ENCODE measurements at places on chromosomes 3 and 15.
A peak's percentile ranks its signal among the peaks of the same experiment; 100 is the strongest.

GRCh38 chr3:139202226-139202958 lies 141.4 kb upstream of the MRPS22 start:
- DNase-seq, result no peak

DNA sequence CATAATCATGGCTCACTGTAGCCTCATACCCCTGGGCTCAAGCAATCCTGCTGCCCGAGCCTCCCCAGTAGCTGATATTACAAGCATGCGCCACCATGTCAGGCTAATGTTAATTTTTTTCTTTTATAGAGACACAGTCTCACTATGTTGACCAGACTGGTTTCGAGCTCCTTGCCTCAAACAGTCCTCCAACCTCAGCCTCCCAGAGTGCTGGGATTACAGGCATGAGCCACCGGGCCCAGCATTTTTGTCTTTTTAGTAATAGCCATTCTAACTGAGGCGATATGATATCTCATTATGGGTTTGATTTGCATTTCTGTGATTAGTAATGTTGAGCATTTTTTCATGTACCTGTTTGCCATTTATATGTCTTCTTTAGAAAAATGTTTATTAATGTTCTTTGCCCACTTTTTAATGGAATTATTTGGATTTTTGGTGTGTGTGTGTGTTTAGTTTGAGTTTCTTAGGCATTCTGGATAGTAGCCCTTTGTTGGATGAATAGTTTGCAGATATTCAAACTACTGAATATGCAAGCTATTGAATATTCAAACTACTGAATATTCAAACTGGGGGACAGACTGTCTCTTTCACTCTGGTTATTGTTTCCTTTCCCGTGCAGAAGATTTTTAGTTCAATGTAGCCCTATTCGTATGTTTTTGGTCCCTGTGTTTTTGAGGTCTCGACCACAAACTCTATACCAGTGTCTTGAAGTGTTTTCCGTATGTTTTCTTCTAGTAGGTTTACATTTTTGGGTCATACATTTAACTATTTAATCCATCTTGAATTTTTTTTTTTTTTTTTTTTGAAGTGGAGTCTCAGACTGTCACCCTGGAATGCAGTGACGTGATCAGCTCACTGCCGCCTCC lies 39.2 kb downstream of the CCDC66 start:
- no peak for DNase-seq

- DNase-seq, result no peak
These were observed 262.1 kb downstream of the XXYLT1 start for GRCh38 chr3:195008816-195009215.

DNA sequence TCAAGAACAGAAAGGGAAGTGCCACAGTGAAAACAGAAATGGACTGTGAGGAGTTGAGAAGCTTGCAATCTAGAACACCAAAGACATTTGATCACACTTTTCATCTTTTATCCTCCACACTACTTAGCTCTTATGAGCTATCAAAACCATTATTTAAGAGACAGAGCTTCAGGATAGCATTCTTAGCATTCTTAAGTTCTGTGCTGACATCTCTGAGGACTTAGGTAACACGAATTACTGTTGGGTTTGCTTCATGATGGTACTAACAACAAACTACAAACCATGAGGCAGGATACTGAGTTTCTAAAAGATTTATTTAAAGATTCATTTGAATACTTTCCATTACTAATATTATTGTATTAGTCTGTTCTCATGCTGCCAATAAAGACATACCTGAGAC lies 1038.6 kb downstream of the TUSC7 start:
- no peak for DNase-seq

GRCh38 chr3:141015481-141015880 lies 35.7 kb upstream of the SPSB4 start:
- no peak for DNase-seq

- DNase-seq, result peak; percentile 76
These were observed 584.4 kb upstream of the TBL1XR1 start for GRCh38 chr3:177781686-177782161.

DNA sequence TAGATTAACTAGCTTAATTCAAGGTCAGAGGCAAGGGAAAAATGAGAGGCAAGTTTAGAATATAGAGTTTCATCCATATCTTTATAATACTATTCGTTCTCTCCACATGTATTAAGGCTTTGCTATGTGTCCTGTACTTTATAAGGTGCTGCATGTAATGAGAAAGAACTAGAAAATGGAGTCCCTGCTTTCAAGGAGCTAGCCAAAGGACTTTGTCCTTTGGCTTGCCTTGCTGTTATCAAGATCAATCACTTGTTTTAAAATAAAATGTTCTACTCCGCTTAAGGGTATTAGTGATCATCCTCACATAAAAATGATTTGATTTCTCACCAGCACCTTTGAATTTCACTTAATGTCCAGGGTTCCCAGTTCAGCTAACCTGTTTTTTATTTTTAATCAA lies 470.9 kb downstream of the WDR72 start:
- DNase-seq, result no peak

- DNase-seq, result peak; percentile 27
These were observed 41.1 kb downstream of the GPD1L start for GRCh38 chr3:32147509-32147908.

DNA sequence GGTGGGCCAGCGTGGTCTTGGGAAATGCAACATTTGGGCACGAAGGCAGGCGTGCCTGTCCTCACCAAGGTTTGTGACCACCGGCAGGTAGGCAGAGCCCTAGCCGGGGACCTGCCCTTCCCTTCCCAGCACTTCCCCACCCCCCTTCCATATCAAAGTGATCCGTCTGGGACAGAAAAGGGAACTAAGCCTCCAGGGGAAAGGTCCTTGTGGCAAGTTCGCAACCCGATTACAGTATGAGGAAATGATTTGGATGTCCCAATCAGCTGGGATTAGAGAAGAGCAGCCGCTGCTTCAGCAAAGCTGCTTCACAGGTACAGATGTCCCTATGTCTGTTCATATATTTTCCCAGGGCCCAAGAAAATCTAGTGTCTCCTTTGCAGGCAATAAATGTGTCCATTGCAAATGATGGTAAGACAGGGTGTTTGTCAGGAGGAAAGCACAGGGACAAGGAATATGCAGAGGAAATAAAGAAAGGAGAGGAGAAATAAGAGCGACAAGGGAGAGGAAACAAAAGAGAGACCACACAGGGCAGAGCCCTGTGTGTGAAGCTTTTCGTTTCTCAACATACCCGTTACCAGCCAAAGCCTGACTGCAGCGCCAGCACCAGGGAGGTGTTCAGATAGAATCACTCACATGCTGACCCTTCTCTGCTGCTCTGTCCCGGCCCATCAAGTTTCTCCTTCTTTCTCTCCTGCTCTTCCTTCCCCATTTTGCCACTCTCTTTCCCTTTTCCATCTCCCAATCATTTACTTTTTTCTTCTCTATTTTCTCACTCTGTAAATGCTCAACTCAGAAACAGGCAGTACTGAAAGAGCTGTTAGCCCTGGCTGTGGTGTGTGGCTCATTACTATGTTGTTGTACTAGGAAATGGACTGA lies 17.4 kb upstream of the SECISBP2L start:
- no peak for DNase-seq

DNA sequence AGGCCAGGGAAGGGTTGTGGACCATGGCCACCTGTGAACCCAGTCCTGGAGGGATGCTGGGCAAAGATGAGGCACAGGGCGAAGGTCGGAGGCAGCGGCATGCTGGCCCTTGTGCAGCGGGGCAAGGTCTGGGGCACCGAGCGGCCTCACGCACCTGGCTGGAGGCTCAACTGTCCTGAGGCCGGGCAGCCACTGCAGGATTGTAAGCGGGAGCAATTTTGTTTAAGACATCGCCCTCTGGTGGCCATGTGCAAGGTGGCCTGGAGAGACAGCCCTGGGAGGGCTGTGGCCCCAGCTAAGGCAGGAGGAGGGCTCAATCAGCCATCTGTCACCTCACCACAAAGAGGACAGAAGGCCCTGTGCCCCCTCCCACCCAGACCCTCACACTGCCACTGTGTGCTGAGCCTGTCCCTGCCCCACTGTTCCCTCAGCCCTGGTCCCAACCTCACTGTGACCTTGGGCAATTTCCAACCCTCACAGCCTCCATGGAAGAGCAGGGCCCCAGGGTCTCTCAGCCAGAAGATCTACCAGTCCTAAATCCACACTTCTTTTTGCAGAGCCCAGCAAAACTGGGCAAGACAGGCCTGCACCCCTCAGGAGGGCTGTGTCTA lies 46.2 kb downstream of the TPRA1 start:
- peak; percentile 60 for DNase-seq

DNA sequence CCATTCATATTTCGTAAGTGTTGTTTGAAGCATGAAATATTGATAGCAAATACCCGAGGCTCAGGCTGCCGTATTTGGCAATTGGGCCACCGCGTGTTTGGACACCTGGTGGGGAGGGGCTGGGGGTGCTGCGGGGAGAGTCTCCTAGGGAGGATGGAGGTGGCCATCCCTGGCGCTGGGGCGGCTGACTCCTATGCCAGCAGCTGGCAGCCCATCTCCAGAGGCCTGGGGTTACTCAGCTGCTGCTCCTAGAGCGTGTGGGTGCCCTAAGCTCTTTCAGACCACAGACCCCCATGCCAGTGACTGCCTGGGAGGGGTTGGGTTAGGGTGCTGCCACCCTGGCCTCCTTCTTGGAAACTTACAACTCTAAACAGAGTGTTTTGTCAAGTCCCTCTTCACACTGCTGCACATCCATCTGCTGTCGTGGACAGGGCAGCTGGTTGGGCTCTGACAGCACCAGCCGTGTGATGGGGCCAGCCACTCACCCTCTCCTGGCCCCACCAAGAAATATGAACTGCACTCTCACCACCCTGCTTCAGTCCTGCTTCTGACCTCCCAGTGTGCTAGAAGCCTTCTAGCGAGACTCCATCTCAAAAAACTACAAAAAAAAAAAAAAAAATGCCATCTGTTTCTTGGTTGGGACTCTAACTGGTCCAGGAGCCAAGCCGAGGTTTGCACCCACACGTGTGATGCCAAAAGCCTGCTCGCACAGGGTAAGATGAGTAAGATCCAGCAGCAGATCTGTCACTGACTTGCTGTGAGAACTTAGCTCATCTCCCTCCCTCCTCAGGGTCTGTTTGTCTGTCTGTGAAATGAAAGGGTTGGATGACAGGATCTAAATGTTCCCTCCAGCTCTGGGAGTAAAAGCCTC lies 156.2 kb downstream of the MEGF11 start:
- DNase-seq, result peak; percentile 3

- peak; percentile 52 for DNase-seq
These were observed 5.1 kb downstream of the HPS3 start for GRCh38 chr3:149134575-149134974.

DNA sequence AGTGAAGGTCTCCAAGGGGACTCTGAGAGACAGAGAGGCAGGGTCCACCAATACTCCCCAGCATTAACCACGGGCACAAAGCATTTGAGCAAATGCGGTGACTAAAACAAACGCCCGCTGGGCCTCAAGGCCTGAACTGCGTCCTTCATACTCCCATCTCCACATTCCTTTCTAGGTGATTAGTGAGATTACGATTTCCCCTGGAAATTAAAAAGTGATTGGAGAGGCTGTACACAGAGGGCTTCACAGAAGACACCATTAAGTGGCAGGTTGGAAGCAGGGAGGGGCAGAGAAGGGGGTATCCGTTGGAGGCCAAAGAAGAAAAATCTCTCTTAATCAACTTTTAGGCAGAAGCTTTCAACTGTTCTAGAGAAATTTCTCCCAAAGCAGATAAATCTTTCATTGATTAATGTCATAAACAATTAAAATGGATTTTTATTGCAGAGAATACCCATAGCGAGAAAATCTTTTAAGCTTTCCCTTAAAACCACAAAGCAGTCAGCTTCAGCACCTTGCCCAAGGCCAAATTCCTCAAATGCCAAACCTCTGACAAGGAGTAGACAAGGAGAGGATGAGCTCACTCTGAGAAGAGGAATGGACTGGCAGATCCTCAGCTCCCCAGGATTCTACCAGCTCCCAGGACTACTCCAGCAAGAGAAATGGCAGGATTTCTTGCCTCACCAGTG lies 38.2 kb downstream of the MB21D2 start:
- peak; percentile 87 for DNase-seq

DNA sequence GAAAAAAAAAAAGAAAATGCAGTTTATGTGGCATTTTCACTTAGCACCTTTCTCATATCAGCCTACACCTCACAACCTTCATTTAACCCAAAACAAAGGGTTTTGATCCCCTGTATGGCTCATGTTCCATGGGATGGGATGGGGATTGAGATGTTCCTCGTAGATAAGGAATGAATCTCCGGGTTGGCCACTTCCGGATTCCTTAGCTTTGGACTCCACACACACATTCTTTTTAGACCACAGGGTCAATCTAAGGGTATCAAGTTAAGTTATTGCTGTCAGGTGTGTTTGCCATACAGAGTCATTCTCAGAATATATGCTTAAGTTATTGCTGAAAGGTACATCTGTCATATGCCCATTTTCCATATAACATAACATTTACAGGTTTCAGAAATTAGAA lies 301.4 kb upstream of the TGFBR2 start:
- DNase-seq, result no peak

DNA sequence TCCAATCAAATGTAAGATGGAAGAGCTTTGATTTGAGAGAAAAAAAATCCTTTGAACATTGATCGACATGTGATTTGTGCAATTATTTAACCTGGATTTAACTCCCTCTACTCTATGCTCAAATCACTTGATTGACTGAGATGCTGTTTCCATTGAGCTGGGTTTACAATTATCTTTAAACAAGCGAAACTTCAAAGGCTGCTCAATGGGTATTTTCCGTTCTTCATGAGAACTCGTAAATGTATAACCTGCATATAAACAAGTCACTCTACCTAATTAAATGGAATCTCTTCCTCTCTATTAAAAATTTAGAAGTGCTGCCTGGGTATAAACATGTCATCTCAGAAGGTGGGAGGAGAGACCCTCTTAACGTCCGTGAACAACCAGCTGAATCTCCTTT lies 71.9 kb downstream of the ANXA2 start:
- DNase-seq, result no peak

GRCh38 chr15:45230245-45230965 lies 21.6 kb upstream of the SLC28A2 start:
- no peak for DNase-seq

DNA sequence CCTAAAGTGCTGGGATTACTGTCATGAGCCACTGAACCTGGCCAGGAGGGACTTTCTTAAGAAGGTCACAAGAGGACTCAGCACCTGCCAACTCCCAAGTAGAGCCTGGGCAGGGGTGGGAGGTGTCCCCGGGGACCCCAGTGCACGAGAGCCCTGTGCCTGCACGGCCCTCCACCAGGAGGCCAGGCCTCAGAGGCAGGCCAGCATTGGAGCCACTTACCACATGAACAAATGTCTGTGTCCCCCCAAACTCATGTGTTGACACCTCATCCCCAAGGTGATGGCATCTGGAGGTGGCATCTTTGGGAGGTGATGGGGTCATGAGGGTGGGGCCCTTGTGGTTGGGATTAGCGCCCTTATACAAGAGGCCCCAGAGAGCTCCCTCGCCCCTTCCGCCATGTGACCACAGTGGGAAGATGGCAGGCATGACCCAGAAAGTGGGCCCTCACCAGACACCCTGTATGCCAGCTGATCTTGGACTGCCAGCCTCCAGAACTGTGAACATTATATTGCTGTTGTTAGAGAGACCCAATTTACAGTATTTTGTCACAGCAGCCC lies 3.2 kb upstream of the RPUSD3 start:
- no peak for DNase-seq

- DNase-seq, result no peak
These were observed 823.9 kb upstream of the CFAP20DC start for GRCh38 chr3:59873576-59874230.
